Right ventricle myocardium superior (tissue), 1 donor: ENCODE measurements at places on chromosomes 16 and 17.
A peak's percentile ranks its signal among the peaks of the same experiment; 100 is the strongest.

GRCh38 chr16:66171578-66171977 lies 194.9 kb upstream of the CDH5 start:
- DNase-seq: no peak

GRCh38 chr16:13503960-13504635 lies 415.9 kb upstream of the ERCC4 start:
- DNase-seq: no peak

DNA sequence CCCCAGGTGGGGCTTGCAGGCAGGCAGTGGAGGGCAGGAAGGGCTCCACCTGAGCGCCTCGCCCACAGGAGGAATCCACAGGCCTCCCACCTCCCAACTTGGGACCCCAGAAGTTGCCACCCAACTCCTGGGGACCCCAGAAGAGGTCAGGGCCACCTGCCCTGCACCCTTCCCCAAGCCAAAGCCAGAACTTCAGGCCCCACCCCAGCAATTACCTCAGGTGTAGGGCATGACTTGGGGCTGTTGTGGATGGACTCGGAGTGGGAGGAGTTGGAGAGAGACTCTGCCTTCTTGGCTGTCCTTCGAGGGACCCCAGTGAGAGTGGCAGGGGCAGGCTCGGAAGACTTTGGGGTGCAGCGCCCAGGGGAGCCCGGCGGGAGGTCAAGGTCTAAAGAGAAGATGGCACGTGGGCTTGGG lies 10.5 kb downstream of the TSPOAP1 start:
- DNase-seq: peak; percentile 21

DNA sequence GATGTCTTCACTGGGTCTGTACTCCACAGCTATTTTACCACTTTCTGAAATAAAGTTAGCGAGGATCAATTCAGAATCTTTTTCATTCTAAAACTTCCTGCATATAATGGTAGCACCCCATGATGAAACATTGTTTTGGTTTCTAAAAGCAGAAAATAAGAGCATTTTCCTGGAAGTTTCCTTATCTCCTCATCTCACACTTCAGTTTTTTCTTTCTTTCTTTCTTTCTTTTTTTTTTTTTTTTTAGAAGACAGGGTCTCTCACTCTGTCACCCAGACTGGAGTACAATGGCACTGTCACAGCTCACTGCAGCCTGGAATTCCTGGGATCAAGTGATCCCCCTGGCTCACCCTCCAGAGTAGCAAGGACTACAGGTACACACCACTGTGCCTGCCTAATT lies 10.3 kb downstream of the RDM1 start:
- DNase-seq: no peak

DNA sequence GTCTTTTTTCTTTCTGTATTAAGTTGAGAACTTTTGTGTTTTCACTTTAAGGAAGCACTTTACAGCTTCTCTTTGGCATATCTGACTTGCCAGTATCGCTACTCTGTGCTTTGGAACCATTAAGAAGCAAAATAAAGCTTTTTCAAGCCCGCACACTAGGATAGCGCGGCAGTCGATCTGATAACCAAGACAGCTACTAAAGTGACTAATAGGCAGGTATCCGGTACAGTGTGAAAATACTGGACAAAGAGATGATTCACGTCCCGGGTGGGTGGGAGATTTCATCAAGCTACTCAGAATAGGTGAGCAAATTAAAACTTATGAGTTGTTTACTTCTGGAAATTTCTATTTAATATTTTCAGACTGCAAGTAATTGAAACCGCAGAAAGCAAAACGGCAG lies 53.8 kb downstream of the SHISA6 start:
- DNase-seq: no peak

GRCh38 chr17:65797809-65798208 lies 236.4 kb upstream of the AXIN2 start:
- no peak for DNase-seq

DNA sequence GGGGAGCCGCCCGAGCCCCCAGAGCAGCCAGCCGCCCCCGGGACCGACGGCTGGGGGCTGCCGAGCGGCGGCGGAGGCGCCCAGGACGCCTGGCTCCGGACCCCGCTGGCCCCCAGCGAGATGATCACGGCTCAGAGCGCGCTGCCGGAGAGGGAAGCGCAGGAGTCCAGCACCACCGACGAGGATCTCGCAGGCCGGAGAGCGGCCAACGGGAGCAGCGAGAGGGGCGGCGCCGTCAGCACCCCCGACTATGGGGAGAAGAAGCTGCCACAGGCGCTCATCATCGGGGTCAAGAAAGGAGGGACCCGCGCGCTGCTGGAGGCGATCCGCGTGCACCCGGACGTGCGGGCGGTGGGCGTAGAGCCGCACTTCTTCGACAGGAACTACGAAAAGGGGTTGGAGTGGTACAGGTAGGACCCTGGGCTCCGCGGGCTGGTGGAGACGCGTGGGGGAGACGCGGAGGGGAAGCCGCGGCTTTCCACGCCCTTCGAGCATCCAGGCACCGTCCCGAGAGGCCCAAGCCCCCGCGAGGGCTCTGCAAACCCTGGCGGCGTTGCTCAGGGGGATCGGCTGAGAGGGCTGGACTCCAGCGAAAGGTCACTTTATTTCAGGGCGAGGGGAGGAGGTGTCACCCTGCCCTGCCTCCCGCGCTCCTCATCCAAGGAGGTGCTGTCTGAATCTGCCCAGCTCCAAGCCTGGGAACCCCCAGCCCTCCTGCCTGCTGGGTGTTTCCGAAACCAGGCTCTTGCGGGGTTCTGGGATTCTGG lies 1.2 kb downstream of the HS3ST4 start:
- DNase-seq: no peak

GRCh38 chr16:27489421-27489820 lies 60.3 kb downstream of the GTF3C1 start:
- DNase-seq: no peak

DNA sequence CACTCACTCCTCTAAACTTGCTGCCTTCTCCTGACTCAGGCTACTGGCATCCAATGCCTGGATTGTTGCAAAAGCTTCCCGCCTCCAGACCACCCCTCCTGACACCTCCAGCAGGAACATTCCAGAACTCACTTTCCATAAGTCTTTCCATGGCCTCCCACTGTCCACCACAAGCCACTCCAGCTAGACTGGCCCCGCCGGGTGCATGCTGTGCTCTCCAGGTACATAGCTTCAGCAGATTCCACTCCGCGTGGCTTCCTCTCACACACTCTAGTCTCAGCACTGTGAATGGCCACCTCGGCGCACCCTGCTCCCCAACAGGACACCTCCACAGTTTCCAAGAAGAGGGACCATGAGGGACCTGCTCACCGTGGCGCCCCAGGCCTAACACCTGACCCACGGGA lies 25.9 kb upstream of the FAAP100 start:
- no peak for DNase-seq

DNA sequence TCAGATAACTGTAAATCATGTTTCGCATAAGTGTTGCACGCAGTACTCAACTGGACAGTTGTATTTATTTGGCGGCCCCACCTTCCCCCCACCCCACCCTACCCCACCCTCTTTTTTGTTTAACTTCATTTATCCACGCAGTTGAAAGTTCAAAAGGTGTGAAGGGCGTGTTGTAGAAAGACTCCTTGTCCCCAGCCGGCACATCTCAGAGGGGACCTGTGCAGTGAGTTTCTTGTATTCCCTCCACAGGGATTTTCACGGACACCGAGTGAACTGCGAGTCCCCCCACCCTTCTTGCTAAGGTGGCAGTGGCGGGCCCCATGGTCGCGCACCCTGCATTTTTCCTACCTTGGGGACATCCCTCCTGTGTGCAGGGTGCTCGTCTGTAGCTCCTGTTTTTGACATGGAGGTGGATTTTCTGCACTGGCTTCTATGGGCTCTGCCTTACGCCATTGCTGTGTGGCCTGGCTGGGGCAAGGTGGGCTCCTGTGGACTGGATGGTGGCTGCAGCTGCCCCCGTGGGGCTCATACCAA lies 36.2 kb downstream of the ADCY7 start:
- peak; percentile 22 for DNase-seq

DNA sequence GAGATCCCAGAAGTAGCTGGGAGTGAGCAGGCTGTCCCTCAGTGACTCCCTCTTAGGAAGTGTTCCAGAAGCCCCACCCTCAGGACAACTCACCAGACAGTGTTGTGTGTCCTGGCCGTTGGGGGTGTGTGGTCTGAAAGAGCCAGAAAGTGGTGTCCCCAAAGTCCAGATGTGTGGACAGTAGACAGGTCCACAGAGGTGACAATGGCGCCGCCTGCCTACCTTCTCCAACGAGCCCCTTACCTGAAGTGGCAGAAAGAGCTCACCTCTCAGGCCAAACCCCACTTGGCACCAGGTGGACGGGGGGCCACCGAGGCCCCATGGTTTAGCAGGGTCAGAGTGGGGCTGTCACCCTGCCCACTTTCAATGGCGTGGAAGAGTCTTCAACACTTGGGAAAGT lies 19.9 kb downstream of the C17orf100 start:
- DNase-seq: no peak

GRCh38 chr17:81437191-81437651 lies 42.0 kb downstream of the BAHCC1 start:
- no peak for DNase-seq

- DNase-seq: peak; percentile 68
Observed at GRCh38 chr17:78425429-78425828, 47.0 kb downstream of the PGS1 start.

GRCh38 chr17:8210761-8211458 lies 535 bp upstream of the AURKB start:
- DNase-seq: no peak

DNA sequence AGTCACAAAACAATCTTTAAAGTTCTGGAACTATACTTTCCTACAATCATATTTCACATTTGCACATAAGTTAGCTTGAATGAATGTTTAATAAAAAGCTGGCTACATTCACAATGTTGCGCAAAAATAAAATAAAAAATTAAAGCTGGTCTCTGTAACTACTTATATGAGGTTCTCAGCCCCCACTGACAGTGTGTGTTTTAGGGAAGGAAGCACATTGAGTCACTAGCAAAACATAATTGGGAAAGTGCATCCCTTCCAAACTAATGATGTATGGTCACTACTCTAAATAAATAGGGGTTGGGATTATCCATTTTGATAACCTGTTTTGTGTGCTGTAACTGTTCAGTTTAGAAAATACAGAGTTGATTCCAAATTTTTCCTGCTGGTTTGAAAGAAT lies 251.9 kb downstream of the IRX3 start:
- DNase-seq: no peak

GRCh38 chr17:52420555-52421078 lies 262.1 kb upstream of the CA10 start:
- no peak for DNase-seq

GRCh38 chr17:75904749-75905521 lies at the start of gene MRPL38:
Gene MRPL38 (minus strand): TSS chr17:75904884. CDS start chr17:75904875, 9 bp downstream.
- DNase-seq: peak; percentile 95

- DNase-seq: no peak
Observed at GRCh38 chr16:50666658-50667496, 14.2 kb downstream of the SNX20 start.

DNA sequence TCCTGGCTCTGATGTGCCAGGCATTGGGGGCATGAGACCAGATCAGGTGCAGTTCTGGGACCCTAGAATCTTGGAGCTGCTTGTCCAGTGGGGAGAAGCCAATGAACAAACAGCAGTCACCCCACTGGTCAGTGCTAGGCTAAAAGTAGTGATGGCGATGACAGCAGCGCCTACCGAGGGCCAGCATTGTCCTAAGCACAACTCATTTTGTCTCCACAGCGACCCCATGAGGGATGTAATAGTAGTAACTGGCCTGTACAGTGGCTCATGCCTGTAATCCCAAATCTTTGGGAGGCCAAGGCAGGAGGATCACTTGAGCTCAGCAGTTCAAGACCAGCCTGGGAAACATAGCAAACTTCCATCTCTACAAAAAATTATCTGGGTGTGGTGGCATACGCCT lies 6.2 kb downstream of the SMCR8 start:
- DNase-seq: no peak
